ENCODE measurements at places on chromosomes 2 and 18.

DNA sequence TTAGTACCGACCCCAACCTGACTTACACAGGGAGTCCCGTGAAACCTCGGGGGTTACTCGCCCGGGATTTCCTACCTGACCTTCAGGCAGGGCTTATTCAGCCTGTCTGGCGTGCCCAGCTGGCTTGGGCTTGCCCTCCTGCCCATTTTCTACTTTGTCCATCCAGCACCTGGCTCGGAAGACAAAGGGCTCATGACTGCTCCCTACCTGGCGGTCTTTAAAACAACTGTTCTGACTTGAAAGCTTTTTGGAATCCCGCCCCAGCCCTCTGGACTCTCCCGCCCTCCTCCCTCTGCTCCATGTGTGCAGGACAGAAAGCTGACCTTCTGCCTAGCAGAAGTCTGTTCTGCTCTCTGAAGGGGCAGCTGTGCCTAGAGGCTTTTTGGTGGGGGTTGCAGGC lies 43.1 kb downstream of the ACKR3 start:
- DNase-seq = no peak

- no peak for DNase-seq
These were observed 437.3 kb downstream of the ZNF521 start for GRCh38 chr18:24914685-24915084.

GRCh38 chr2:117603060-117603459 lies 211.4 kb upstream of the DDX18 start:
- no peak for DNase-seq

GRCh38 chr2:224151680-224152310 lies 112.7 kb upstream of the SERPINE2 start:
- DNase-seq = no peak

DNA sequence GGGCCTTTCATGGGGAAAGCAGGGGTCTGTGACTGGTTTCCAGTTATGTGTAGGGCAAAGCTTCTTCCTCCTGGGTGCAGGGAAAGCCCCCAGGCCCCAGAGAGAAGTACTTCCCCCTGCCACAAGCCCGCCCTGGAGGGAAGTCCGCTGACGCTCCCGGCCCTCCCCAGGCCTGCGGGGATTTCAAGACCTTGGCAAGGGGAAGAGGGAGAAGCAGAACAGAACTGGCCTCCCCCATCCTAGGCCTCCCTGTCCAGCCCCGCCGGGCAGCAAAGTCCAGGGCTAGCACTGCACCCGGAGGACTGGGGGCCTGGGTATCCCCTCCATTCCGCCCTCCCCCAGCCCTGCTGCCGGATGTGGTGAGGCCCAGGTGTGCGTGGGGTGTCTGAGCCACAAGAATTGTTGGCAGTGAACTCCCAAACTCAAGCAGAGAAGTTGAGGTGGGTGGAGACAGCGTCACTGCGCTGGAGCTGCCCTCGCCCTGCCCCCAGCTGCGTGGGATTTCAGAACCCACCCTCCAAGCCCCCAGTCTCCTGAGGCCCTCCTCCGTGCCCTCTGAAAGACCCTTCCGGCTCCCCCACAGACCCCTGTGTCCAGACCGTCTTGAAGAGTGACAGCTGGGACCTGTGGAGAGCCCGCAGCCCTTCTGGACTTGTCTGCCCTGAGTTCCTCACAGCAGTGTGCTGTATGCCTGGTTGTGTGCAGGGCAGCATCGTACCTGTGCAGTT lies 1.1 kb upstream of the DUSP2 start:
- no peak for DNase-seq

DNA sequence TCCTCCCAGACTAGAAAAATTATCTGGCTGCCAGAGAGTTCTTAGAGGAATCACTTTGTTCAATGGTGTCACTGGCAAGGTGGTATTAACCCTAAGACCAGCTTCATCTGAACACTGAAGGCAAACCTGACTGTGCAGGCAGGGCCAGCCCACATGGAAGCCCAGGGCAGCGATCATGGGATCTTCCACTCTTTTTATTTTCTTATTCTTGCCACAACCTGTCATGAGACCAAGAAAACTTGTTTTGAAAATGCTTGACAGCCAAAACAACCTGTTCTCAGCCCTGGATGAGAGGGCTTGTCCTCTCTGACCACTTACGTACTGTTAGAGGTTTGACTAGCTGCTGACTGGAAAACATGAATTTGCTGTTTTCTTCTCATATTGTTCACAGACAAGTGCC lies 75.3 kb upstream of the FOSL2 start:
- DNase-seq = no peak

DNA sequence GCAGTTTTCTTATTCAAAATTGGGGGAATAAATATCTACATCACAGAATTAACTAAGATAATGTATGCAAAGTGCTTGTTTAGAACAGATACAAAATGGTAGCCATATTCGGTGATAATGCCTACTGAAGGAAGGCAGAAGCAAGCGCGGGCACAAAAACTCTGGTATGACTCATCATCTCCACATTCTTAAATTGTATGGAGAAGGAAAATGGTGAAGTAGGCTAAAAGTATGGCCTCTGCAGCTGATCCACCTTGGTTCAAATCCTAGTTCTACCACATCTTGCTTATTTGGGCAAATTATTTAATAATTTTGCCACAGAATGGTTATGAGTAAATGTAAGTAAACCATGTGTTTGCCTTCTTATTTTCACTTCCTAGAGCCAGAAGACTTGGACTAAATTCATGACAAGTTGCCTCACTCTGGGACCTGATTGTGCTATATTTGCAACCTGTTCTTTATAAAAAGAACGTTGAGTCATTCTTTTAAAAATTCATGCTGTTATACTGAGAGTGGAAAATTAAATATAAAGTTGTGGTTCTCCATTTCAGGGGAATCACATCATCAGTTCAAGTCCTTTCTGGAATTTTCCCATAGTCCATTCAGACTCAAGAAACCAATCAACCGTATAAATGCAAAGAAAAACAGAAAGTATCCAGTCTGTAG lies 9.0 kb upstream of the CDK15 start:
- no peak for DNase-seq

GRCh38 chr2:241507430-241508239 lies 749 bp downstream of the STK25 start:
- peak; percentile 37 for DNase-seq

DNA sequence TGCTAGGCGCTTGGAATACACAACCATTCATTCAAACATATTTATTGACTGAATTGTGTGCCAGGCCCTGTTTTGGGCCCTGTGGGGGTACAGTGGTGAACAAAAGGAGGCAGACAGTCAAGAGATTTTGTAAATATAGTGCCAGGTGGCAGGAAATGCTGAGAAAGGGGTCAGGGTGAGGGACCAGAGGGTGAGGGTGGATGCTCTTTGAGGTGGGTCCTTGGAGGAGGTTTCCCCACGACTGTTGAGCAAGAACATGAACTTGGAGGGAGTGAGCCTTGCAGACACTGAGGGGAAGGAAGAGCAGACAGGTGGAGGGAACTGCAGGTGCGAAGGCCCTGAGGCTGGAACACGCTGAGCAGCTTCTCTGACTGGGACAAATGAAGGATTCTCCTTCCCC lies 40.7 kb downstream of the ODC1 start:
- no peak for DNase-seq

DNA sequence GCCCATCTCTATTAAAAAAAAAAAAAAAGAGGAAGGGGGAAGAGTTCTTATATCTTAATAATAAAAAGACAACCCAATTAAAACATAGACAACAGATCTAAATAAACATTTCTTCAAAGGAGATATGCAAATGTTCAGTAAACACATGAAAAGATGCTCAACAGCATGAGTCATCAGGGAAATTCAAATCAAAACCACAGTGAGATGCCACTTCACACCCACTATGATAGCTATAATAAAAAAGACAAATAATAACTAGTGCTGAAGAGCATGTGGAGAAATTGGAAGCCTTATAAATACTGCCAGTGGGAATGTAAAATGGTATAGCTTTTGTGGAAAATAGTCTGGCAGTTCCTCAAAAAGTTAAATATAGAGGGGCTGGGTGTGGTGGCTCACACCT lies 61.5 kb upstream of the CYP20A1 start:
- DNase-seq = no peak

DNA sequence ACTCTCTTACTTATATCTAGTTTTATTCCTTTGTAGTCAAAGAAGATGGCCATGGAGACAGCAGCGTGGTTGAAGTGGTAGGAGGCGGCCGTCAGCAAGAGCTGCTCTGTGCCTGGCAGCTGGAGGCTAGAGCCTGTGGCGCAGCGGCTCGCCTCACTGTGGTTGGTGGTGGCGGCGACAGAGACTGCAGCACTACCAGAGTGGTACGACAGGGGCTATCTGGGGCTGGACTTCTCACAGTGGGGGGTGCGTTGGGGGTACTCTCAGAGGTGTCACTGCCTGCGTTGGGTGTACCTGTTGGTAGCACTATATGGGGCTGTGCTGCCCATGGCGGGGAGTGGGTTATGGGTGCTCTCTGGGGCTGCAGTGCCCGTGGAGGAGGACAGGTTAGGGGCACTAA lies 8.5 kb upstream of the ANKRD62 start:
- no peak for DNase-seq

DNA sequence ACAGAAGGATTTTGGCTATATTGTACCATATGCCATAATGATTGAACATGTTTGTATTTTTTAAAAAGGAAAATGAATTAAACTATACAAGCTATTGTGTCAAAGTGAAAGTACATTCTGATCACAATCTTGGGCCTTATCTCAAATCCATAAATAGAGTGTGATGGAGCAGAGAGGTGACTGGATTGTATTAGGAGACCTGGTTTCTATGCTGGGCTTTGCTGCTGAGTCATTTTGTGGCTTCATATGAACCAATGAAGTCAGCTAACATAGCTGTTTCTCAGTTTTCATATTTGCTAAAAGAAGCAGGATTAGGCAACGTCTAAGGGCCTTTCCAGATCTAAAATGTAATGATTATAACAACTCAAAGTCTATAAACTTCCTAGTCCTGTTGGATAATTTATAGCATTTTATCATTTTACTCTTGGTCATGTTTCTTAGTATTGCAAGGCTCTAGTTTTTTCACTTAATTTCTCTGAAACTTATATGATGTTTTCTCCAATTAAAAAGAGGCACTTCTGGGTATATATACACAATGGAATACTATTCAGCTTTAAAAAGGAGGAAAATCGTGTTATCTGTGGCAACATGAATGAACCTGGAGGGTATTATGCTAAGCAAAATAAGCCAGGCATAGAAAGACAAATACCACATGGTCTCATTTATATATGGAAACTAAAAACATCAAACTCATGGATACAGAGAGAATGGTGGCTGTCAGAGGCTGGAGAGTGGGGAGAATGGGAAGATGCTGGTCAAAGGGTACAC lies 112.3 kb downstream of the MEP1B start:
- DNase-seq = no peak

DNA sequence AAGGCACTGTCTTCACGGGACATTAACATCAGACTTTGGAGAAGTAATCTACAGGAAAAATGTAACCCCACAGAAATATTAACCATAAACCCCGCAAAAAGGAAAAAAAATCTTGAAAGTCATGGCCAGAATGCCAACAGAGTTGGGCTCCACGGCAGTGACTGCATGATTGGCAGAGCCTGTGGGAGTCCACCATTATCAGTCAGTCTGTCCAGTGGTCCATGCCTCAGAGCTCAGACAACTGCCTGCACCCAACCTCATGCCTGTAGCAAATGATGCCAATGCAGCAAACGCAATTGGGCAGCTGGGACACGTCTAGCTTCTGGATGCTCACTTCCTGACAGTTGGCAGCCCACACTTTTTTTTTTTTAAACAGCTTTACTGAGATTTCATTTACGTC lies 5.1 kb upstream of the PPIG start:
- DNase-seq = no peak

DNA sequence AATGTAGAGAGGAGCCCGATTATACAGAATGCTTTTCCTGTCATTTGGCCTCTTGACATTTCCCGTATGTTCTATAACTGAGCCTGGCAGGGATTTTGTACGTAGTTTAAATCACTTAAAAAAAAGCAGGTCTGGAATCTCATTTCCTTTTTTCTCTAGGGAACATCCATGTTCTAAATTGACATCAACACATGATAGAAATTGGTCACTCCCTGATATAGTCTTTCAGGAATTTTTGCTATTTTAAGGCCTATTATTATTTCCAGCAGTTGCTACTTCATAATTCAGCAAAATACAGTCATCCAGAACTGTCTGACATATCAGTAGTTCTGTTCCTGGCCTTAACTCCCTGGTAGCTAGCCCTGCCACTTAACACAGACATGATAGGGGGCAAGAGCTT lies 565.7 kb upstream of the ZEB2 start:
- no peak for DNase-seq

DNA sequence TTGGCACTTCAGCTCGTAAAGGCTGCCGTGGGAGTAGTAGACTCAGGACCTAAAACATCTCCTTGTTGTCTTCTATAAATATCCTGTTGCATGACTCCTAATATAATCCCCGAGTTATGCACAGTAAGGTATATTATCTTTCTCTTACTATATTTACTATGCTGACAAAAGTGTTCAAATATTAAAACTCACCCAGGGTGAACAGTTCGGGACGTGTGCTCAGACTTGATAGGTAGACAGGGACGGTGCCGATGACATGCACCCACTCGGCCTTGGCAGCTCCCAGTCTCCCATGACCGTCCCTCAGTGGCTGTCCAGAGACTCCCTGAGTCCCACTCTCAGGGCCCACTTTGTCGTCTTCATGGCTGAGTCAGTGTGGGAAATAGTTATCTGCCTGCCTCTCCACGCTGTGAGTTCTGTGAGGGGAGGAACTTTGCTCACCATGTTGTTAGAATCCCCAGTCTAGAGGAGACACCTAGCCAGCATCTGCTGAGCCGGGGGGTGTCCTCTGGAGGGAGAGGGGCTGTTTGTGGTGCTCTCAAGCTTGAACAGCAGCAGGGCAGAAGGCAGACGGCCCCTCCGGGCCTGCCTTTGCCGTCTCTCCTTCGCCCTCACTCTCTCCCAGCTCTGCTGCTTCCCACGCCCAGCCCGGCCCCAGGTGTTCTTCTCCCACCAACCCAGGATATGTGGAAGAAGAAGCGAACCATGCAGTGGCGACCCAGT lies 75.0 kb downstream of the DGKD start:
- DNase-seq = no peak
